Femur (tissue), 1 donor: ENCODE measurements at places on chromosomes 4 and X.
A peak's percentile ranks its signal among the peaks of the same experiment; 100 is the strongest.

DNA sequence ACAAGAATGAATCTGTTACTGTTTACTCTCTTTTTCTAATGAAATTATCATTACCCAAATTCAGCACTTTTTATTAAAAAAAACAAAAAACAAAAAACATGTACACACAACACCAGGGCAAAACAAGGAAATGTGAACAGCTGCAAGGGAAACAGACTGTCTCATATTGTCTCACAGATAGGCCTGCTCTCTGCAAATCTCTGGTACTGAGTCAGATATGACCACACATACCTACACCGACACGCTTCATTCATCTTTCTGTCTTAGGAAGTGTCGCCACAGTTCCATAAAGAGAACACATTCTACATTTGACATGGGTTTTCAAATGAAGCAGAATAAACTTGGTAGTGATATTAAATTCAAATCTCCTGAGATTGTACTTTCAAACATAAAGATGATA, 92.2 kb upstream of the GPR34 start:
- no peak for DNase-seq

DNA sequence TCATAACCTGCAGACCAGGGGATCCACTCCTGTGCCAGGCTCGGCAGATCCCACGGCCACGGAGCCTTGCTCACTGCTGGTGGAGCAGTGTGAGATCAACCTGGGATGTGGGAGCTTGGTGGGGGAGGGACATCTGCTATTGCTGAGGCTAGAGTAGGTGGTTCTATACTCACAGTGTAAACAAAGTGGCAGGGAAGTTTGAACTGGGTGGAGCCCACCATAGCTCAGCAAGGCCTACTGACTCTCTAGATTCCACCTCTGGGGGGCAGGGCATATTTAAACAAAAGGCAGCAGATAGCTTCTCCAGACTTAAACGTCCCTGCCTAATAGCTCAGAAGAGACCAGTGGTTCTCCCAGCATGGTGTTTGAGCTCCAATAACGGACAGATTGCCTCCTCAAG, 54.7 kb upstream of the EPHA5 start:
- DNase-seq = no peak

DNA sequence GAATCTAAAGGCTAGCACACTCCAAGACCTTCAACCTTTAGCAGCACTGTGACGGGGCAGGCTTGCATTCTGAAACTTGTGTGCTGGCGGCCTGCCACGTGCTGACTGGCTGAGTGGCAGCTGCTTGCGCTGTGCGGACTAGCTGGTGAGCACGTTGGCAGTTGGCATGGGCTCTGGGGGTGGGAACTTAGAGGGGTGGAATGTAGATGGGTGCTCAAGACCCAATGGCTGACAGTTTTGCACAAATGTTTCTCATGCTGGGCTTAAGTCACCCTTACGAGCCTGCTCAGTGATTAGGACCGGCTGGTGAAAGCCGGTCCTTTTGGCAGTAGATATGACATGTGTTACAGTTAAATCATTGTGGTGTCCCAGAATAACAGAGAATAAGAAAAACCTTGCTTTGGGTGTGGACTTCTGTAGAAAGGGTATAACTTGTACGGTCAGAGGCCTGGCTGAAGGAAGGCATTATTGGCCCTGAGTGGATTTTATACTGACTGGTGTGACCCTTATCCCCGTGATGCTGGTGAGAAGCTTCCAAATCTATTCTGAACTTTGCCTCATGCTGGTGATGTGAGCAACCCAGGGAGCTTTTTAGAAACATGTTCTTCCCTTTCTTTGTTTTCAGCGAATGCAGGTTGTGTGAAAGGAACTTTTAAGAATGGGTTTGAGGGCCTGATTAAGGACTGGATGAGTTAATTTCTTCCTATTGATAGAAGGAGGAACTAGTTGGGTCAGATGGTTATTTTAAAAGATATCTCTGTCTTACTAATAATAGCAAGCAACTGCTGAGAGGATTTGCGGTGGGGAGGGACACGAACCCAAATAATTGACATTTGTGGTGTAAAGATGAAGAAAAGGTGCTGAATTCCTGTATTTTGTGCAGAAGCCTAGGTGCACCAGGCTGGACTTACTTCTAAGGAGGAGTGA, 107.4 kb upstream of the SLC4A4 start:
- DNase-seq = peak; percentile 90

GRCh38 chrX:119292445-119292844, 56.4 kb downstream of the PGRMC1 start:
- no peak for DNase-seq

DNA sequence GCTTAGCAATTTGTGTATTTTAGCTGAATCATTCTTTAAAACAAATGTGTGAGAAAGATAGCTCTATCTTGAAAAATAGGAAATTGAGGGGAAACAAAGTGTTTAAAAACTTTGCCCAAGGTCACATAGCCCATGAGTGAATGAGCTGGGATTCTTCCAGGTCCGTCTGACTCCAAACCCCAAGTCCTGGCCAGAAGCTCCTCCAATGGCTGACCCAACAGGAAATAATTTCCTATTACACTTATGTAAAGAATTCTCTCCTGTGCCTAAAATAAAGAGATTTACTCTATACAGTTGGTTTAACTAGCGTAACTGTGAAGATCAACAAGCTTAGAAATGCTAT, 287.6 kb downstream of the ARHGAP24 start:
- DNase-seq = peak; percentile 59

- DNase-seq = no peak
Measured at GRCh38 chr4:129676934-129677333, 581.0 kb downstream of the C4orf33 start.

GRCh38 chrX:115400960-115401359, 111.4 kb downstream of the LUZP4 start:
- DNase-seq = no peak

- DNase-seq = no peak
Measured at GRCh38 chr4:17726911-17727310, 54.5 kb downstream of the FAM184B start.

GRCh38 chr4:20629186-20630106, 70.8 kb upstream of the PACRGL start:
- DNase-seq = no peak

- no peak for DNase-seq
Measured at GRCh38 chrX:1072637-1073377, 139.6 kb downstream of the CRLF2 start.

GRCh38 chrX:46574774-46575381, 1.3 kb downstream of the CHST7 start:
- DNase-seq = no peak

GRCh38 chr4:77819843-77820648, 878 bp upstream of the CNOT6L start:
- peak; percentile 95 for DNase-seq

GRCh38 chrX:72159769-72160168, 21.8 kb upstream of the PIN4 start:
- DNase-seq = no peak

DNA sequence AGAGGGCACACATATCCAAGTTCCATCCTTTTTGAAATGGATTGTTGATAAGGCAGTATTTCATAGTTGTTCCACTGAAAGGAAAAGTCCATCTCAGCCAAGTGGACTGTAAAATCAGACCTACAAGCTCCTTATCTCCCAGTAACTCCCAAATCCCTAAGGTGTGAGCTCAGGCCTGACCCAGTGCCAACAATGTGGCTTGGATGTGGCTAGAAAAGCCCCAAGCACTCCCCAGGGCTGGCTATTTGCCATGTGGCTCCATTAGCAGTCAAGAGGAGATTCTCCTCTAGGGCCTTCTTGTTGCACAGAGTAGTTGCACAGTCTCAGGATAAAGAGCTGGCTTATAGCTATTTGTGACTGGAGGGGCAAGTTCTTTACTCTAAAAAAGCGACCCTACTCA, 25.0 kb upstream of the DGKK start:
- DNase-seq = no peak

- DNase-seq = no peak
Measured at GRCh38 chr4:118758293-118758692, 73.1 kb downstream of the METTL14 start.

DNA sequence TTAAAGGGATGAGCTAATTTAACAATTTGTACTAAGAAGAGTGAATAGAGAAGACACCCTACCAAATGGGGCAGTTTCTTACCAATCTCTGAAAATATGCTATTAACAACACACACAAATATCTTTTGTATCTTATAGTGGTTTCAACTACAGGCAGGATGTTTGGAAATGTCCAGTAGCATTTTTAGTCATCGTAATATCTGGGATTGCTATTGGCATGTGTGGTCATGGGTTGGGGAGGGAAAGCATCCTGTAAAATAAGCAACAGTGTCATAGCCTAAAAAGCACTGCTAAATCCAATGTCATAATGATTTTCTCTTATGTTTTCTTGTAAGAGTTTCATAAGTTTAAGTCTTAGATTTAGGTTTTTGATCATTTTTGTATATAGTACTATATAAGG, 29.3 kb upstream of the ABCG2 start:
- DNase-seq = no peak

GRCh38 chr4:41725254-41725653, 23.3 kb downstream of the PHOX2B start:
- no peak for DNase-seq

GRCh38 chrX:128106630-128107029, 54.4 kb upstream of the ACTRT1 start:
- DNase-seq = no peak

- DNase-seq = peak; percentile 57
Measured at GRCh38 chr4:125322366-125322730, 7.6 kb downstream of the FAT4 start.

GRCh38 chr4:114109776-114110175, 130.3 kb upstream of the ARSJ start:
- DNase-seq = no peak

GRCh38 chr4:104206784-104207183, 287.9 kb downstream of the CXXC4 start:
- no peak for DNase-seq
